ENCODE measurements at places on chromosomes 3 and 15.

DNA sequence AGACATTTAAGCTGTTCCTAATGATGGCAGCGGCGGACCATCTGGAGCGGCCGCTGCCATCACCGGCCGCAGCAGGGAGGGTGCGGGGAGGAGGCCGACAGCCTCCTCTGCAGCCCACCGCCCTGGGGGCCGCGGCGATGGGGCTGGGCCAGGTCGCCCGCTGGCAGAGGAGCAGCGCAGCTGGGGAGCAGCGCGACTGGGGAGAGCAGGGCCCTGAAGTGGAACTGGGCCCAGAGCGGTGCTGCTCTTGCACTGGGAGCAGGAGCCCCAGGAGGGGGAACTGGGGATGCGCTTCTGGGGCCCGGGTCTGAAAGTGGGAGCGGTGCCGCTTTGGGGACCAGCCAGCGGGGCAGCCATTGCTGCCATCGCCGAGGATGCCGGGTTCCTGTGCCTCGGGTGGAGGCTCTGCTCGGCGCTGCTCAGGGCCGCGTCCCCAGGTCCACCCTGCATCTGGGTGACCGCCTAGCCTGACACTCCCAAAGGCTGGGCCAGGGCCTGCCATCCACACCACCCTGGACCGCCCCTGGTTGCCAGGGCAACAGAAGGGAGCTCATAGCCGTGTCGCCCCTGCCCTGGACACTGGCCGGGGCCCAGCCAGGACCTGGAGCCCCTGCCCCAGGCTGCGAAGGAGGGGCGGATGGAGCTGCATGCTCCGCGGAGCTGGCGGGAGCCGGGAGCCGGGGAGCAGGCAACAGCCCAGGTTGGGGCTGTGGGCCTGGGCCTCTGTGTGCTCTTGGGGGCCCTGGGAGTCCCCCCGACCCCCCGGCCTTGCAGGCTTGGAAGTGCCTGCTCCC lies 15.5 kb upstream of the PLA2G4E start:
- no peak for DNase-seq

DNA sequence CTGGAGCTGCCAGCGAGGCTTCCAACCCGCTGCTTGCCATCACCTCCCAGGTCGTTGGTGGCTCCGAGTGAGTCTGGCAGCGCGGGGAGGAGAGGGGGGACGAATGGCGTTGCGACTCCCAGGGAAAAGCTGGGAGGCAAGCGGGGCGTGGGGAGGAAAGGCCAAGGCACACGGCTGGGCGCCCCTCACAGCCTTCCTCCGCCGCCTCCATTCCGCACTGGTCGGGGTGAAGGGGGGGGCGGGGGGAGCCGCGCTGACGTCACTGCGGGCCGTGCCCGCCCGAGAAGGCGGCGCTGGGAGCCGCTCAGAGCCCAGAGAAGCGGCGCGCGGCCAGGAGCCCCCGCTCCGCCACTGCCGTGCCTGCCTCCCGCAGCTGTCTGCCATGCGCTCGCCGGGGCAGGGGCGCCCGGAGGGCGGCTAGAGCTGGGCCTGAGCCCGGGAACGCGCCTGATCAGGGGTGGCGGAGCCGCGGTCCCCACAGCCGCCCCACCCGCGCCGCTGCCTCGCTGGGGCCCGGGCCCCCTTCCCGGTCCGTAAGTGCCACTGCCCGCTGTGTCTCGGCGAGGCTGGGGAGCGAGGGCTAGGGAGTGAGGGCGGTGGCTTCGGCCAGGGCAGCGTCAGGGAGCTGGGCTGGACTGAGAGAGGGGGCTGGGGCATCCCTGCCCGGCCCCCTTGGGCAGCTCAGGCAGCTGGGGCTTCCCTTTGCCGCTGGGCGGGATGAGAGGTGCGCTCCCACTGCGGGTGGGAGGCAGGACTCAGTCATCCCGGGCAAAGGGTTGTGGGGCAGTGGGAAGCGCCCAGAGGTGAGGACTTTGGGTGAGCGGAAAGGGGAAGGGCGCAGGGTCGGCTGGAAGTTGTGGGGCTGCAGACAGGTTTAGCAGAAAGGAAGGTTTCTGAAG lies 27.8 kb upstream of the POLG start:
- no peak for DNase-seq

DNA sequence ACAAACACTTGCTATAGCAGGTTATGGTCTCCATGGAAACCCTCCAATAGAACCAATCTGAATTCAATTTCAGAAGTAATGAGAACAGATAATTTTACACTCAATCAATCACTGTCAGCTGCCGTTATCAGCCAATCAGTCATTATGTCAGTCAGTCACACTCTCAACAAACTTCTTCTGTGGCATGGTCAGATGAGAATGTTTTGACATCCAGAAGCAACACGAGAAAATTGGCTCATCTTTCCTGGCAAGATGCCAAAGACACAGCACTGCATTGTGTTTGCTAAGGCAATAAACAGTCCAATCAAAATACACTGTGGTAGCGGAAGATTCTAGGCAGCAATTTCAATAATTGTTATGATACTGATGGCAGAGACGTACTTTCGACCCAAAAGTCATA lies 190.7 kb downstream of the RORA start:
- no peak for DNase-seq

- DNase-seq = no peak
Measured at GRCh38 chr3:153757839-153758238, 363.4 kb upstream of the ARHGEF26 start.

- DNase-seq = no peak
Measured at GRCh38 chr15:90989040-90989768, 5.1 kb downstream of the PRC1 start.
